NCI-H1092 (cell line): ENCODE measurements at places on chromosomes 3 and 15.

GRCh38 chr3:173410849-173411248, 13.3 kb downstream of the NLGN1 start:
- peak; percentile 41 for DNase-seq

DNA sequence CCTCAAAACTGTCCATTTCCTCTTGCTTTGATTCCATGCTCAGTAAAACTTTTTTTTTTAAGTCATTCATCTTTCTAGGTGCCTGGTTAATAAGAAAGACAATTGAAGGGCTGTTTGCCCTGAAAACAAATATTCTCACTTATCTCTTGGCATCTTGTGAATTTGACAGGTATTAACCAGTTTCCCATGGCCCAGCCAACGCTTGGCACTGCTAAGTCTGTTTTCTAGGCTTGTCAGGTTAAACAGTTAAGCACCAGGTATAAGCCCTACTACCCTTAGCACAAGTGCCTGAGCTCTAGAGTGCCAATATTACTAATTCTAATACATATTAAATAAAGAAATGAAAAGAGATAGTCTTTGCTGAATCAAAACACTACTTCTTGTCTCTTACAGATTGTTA, 36.3 kb downstream of the PXK start:
- DNase-seq, result no peak

DNA sequence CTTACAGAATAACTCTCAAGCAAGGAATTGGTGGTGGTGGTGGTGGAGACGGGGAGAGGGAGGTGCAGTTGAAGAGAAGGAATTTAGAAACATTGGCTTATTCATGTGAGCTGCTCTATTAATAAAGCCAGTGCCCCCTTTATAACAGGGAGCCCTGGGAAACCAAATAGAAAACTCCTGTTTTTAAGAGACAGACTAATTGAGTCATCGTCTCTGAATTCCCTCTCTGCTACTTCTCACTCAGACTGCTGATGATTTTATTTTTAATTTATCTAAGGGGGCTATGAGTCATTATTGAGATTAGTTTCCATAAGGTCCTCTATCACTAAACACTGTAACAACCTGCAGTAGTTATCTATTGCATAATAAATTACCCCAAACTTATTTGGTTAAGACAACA, 145.9 kb upstream of the GALNT15 start:
- DNase-seq, result no peak

- no peak for DNase-seq
Measured at GRCh38 chr3:61526308-61526707, 35.1 kb upstream of the PTPRG start.

- no peak for DNase-seq
Measured at GRCh38 chr3:57949344-57949743, 58.9 kb upstream of the FLNB start.

GRCh38 chr3:14625443-14625842, 26.1 kb upstream of the CCDC174 start:
- no peak for DNase-seq

- no peak for DNase-seq
Measured at GRCh38 chr3:186375443-186375842, 13.4 kb upstream of the DGKG start.

DNA sequence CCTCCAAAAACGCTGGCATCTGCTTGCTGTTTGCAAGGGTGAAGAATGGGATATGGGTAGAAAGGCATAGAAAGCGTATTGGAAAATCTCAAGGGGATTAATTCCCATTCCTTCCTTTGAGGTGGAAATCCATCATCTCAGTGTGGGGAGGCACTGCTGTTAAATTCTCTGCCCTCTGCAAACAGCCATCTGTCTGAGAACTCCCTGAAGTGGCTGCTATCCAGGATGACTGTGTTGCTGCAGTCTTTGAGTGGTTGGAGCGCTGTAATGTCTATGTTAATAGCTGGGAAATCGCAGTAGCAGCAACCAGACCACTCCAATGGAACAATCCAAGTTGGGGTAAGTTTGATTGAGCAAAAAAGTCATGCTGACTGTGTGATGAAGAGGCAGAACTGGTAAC, 625.9 kb downstream of the NLGN1 start:
- no peak for DNase-seq

DNA sequence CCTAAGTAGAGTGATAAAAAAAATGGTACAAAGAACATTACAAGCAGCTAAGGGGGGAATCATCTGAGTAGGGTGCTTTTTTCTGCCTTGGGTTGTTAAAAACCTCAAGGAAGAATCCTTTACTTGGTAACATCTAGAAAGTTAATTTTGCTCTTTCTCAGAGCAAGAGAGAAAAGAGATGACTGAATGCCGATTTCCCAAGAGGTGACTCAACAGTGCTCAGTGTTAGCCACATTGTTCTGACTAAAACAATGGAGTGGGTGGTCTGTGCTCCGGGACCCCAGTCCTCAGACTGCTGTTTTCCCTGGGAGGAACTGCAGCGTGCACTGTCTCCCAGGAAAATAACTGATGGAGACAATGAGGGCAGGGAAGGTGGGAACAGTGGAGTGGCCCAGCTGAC, 41.1 kb upstream of the RASGRP1 start:
- DNase-seq, result no peak

DNA sequence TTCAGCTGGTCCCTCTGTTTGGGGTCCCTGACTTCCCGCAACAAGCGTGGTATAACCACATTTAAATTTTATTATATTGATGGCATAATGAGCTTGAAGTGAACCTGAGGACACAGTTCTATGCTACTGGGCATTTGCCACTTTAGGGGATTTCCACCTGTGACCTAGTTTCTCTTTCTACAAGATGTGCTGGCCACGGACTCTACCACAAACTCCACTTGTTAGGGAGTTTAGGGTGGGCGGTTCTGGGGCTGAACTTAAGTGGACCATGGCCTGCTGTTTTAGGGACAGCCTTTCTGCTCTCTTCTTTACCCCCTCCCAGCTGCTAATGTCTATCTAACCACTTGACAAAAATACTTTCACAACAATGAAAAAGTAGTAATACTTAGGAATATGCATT, 1199.1 kb downstream of the SI start:
- DNase-seq, result no peak

- no peak for DNase-seq
Measured at GRCh38 chr3:195096484-195097330, 174.3 kb downstream of the XXYLT1 start.

DNA sequence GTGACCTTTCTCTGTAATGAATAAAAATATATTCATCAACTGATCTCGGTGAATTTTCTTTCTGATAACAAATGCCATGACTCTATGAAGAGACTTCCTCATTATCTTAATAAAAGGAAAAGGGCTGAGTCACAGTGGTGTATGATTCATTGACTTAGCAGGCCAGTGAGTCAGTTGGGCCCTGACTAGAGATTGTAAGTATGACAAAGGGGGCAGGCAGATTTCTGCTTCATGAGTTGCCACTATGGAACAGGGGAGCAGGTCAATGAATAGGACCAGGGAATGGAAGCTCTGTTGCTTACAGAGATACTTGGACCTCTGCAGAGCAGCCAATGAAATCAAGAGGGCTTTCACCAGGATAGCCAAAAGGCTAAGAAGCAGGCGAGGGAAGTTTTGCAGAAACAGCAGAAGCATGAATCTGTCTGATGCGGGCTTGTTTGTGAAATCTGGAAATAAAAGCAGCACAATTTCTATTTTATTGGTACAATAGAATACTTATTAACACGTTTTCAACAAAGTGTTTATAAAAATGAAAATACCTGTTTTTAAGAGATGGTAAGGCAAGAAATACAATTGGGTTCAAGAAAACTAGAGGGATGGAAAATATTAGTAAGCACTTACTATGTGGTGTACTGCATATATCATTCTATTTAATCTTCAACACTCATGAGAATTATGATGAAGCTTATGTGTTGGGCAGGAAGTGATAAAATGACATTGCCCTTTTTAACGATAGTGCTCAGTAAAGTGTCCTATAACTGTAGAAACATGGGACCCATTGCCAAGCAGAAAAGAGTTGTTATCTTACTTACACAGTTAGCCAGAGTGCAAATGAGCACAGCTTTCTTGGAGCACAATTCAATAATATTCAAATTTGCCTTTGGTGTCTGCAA, 169.8 kb upstream of the MYRIP start:
- no peak for DNase-seq

- DNase-seq, result no peak
Measured at GRCh38 chr3:59518283-59519055, 468.6 kb upstream of the CFAP20DC start.

DNA sequence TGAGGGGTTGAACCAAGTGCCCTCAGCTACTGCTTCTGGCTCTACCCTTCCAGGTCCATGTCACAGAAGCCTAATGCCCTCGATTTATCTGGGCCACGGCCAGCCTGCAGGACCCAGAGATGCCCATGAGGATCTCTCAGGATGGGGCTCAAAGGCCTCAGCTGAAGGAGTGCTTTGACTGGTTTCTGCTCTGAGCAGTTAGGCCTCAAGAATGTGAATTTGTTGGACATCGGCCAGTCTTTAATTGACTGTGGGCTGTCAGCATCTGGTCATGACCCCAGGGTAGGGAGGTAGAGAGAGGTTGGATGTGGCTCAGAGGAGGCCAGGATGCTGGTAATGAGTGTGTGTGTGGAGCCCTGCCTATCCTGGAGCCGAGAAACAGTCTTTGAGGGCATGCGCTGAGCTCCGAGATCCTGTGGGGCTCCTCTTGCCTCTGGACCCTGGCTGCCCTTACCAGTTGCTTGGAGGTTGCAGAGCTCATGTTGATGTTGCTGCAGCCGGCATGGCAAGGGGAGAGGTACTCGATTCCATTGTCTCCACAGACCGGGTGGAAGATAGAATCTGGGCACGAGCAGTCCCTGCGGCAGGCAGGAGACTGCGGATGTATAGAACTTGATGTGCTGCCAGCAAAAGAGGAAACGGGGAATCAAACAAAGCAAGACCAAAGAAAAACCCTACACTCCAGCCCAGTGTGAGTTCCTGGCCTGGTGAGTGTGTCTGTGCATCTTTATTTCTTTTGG, 49.1 kb upstream of the RAB6B start:
- peak; percentile 39 for DNase-seq

DNA sequence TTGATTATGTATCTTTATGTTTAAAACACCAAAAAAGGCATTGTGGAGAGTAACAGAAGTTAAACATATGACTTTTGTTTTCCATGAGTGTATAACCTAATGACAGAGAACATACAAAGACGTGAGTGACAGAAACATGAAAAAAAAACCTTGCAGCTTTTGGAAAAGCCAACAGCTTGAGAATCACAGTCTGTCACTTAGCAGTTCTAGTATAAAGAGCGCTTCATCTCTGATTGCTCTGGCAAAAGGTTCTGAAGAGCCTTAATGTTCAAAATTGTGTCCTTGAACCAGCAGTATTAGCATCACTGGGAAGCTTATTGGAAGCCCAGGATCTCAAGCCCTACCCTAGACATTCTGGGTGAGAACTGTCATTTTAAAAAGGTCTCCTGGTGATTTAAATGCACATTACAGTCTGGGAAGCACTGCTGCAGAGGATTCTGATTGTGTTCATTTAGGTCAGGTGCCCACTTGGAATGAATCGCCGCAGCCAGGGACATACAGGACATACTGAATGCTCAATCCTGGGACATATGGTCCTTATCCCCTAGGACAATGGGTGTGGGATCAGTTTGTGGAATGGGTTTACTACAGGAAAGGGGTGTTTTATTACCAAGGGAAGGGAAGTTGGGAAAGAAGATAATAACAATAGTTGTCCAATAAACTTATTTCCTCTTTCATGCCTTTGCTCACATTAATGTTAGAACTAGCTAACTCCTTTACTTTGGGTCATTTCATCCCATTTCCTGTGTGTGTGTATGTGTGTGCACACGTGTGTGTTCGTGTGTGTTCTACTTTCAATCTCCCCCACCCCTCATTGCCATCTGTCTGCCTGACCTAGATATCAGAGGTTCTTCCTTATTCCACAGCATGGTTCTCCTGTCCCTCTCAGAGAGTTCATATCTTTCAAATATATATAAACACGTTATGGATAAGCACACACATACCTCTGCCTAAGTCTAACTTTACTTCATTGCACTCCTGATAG, 55.0 kb downstream of the LRRC49 start:
- no peak for DNase-seq

DNA sequence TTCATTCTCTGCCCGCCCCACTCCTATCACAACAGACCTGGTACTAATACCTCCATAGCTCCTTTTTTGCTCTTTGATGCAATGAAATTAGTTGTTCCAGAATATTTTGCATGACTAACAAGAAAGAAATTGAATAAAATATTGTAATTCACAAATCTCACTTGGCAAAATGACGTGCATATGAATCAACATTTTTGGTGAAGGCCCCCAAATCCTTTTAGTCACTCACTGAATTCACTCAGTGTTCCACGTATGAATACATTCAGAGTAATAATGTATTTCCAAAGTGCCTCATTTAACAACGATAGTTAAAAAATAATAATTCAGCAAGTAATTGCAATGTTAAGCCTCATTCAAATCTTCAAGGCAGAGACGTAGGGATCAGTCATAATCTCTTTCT, 148.6 kb upstream of the STRIT1 start:
- DNase-seq, result no peak

DNA sequence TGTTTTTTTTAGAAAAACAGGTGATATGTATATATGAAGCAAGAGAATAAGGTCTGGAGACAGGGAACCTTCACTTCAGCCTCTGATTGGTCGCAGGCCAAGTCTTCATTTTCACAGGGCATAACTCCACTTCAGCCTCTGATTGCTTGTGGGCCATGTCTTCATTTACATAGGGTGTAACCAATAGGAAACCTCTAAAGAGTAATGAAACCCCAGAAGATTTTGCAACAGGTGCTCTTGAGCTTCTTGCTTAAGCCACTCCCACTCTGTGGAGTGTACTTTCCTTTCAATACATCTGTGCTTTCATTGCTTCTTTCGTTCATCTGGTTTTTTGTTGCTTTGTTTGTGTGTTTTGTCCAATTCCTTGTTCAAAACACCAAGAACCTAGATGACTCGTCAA, 22.6 kb upstream of the SCG3 start:
- no peak for DNase-seq

- no peak for DNase-seq
Measured at GRCh38 chr3:100972867-100973266, 20.4 kb downstream of the ABI3BP start.

- DNase-seq, result no peak
Measured at GRCh38 chr3:195884691-195885035, 23.7 kb downstream of the TNK2 start.

- no peak for DNase-seq
Measured at GRCh38 chr3:178637802-178638201, 101.6 kb downstream of the KCNMB2 start.

DNA sequence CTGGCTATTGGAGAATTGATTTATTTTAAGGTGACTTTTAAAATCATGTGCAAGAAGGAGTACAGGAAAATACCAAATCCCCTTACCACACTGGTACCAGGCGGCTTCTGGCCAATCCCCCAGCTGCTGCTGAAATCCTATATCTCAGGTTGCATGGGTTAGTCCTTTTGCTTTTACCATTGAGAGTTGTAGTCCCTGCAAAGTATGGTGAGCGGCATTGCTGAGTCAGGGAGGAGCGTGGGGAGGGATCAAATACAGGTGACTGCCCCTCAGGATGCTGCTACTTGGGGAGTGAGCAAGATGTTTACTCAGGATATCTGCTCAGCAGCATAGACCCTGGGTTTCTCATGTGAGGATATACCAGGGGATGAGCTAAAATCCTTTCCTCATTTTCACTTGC, 131.9 kb upstream of the STAC start:
- no peak for DNase-seq

- DNase-seq, result no peak
Measured at GRCh38 chr15:67114846-67115585, 49.6 kb downstream of the SMAD3 start.

- no peak for DNase-seq
Measured at GRCh38 chr3:114850898-114851297, 296.2 kb downstream of the ZBTB20 start.
